Activated CD4-positive, alpha-beta T cell treated with anti-CD3 and anti-CD28 coated beads for 4 hours (primary cell): ENCODE measurements at places on chromosomes 1 and 21.
A peak's percentile ranks its signal among the peaks of the same experiment; 100 is the strongest.

DNA sequence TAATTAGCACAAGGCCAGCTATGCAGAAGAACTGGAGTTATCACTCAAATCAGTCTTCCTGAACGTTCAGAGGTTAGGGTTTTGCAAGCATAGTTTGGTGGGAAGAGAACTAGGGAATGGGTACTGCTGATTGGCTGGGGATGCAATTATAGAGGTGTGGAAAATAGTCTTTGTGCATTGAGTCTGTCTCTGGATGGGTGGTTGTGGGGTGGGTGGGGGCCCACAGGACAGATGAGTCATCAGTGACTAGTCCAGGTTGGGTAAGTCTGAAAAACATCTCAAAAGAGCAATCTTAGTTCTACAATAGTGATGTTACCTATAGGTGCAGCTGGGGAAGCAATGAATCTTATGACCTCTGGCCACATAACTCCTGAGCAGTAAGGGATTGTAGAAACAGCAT is 89.7 kb upstream of the HMCN1 start:
- DNase-seq = no peak

GRCh38 chr1:98388441-98388840 is 273.1 kb upstream of the SNX7 start:
- DNase-seq = peak; percentile 9

- DNase-seq = no peak
Observed at GRCh38 chr1:13945856-13946255, 245.9 kb downstream of the PRDM2 start.

GRCh38 chr1:247102381-247102780 is 1.8 kb downstream of the ZNF669 start:
- no peak for DNase-seq

DNA sequence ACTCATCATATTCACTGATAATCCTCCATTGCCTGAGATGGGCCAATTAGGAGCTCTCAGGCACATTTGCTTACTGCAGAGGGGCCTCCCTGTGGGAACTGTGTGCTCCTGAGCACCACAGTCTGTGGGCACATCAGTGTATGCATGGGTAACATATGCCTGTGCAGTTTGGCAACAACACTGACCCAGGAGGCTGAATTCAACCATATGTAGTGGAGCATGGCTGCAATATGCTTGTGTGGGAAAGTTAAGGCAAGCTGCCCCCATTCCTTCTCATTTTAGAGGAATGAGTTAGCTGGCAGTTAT is 11.8 kb upstream of the FMOD start:
- no peak for DNase-seq

GRCh38 chr1:221809091-221810029 is 67.5 kb upstream of the DUSP10 start:
- no peak for DNase-seq

GRCh38 chr1:178962853-178963711 is 62.6 kb upstream of the FAM20B start:
- no peak for DNase-seq

DNA sequence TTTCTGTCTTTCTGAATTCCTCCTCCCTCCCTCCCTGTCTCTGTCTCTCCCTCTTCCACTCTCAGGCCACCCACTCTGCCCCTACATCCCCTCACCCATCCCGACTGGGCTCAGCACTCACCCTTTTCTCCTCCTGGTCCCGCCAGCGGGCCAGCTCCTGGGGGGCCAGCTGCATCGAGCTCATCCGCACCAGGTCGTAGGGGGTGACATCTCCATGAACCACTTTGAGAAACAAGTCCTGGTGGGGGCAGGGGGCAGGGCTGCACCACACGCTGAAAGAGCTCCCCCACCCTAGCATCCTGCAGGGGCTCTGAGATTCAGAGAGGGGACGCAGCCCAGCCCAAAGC is 17.8 kb downstream of the SPOCD1 start:
- no peak for DNase-seq

- DNase-seq = no peak
Observed at GRCh38 chr1:40766017-40766416, 17.6 kb upstream of the KCNQ4 start.

- no peak for DNase-seq
Observed at GRCh38 chr1:207430602-207431001, 23.5 kb upstream of the CR2 start.
